ENCODE measurements at places on chromosomes 2 and 18.

- DNase-seq, result no peak
Measured at GRCh38 chr2:70994009-70994698, 519 bp downstream of the TEX261 start.

DNA sequence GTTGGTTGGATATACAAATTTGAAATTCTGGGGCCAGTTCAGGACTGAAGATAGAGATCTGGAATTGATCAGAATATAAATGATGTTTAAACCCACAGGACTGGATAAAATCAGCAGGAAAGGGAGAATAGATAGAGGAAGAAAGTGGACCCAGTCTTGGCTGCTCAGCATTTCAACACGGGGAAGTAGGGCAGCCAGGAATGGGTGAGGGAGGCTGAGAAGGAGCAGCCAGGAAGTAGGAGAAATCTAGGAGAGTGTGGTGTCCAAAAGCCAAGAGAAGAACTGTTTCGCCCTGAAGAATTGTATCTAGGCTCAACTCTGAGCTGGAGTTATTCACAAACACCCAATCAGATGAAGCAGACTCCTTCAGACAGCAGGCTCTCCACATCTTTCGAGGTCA lies 197.9 kb downstream of the CDCA7 start:
- DNase-seq, result no peak

DNA sequence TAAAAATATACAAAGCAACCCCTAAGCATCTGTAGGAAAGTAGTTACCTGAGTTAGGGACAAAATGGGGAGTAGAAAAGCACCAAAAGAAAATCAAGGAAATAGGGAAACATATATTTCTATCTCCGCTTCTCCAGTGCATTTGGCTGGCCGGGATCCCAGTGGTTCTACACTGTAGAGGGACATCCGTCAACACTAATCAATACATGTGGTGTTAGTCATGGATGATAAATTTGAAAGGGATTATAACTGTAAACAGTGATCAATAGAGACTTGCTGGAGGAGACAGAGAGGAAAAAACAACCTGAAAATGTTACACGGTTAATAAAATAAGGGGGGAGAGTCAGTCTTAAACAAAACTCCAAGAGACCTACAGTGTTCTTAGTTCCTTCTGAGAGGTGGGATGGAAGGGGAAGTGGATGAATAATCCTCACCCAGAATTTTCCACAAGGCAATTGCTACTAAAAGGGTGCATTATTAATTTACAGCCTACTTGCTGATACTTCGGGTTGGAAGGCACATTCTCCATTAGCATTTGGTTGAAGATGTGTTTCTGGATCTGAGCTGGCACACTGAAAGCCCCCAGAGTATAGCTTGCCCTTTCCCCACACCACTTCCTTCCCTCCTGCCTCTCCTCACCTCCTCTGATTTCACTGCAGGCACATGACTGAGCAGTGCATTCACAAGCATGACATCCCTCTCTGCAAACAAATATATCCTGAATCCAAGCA lies 530.0 kb downstream of the BCL11A start:
- peak; percentile 25 for DNase-seq

- no peak for DNase-seq
Measured at GRCh38 chr2:177530561-177530960, 138.0 kb downstream of the AGPS start.

DNA sequence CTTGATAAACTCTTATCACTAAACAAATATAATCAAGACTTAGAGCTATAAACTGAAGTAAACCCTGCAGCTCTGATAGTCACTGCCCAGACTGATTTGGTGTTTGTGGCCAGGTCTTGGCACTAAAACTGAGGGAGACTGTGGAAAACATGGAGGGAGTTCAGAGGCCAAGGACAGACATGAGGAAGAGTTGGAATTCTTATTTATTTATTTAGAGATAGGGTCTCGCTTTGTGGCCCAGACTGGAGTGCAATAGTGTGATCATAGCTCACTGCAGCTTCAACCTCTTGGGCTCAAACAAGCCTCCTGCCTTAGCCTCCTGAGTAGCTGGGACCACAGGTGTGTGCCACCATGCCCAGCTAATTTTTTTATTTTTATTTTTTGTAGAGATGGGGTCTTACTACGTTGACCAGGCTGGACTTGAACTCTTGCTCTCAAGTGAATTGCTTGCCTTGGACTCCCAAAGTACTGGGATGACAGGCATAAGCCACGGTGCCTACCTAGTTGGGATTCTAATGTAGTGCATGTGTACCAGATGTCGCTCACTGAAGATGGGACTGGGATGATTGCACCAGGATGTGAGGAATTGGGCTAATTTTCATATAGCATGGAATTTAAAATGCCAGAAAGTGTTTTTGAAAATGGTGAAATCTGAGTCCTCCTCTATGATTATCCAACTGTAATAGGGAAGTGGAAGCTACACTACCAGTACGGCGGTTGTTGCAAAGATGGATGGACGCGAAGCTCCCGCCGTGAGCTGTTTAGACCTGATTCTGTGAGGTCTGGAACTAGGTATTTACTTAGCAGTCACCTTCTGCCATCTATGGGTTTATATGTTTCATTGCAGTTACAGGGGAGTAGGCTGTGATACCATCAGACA lies 52.7 kb upstream of the CTLA4 start:
- DNase-seq, result peak; percentile 48

DNA sequence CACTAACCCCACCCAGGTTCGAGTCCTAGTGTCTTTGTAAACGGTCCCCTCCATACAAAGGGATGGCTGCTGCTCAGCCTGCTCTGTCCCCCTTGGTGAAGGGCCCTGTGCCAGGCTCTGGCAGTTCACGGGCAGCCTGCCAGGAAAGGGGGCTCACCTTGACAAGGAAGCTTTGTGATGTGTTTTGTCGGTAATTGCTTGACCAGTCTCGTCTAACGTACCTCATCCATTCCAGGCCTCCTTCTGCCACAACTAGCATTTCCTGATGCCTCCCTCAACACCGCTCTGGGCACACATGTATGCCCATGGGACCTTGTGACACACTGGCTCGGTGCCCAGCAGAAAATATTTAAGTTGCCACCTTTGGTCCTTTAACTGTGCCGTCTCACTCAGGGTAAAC lies 171.9 kb downstream of the KLHL29 start:
- no peak for DNase-seq

- DNase-seq, result no peak
Measured at GRCh38 chr2:121030523-121030922, 254.5 kb downstream of the TFCP2L1 start.

GRCh38 chr2:60321816-60322215 lies 231.6 kb downstream of the BCL11A start:
- no peak for DNase-seq

- no peak for DNase-seq
Measured at GRCh38 chr2:99802734-99803133, 312.9 kb upstream of the REV1 start.

- no peak for DNase-seq
Measured at GRCh38 chr2:217994776-217995274, 8.0 kb downstream of the TNS1 start.

- no peak for DNase-seq
Measured at GRCh38 chr2:151287513-151288250, 1.8 kb downstream of the NMI start.

- no peak for DNase-seq
Measured at GRCh38 chr2:74028741-74029140, 44.0 kb downstream of the TET3 start.

DNA sequence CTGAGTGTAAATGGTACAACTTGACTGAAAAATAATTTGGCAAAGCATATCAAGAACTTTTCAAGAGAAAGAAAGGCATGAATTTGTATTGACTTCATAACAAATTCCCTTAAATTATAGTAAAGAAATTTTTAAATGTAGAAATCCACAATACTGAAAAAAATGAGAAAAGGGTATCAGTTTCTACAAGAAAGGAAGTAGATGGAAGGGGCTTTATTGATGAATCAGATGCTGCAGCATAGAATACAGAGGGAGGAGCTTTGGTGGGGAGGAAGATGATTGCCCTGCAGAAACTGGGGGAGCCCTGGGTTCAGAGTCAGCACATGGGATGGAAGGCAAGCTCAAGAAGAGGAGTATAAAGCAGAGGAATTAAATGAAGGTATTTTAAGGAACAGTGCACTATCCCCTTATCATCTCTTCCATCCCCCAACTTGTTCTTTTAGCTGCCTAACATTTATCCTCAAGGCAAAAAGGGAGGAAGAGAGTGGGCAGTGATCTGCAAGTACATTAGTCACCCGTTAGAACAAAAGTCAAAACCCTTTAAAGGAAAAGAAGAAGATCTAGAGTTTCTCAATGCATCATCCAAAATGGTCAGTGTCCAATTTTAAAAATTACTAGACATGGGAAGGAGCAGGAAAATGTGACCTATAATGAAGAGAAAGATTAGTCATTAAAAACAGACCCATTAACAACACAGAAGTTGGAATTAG lies 77.7 kb downstream of the KCTD18 start:
- DNase-seq, result no peak

GRCh38 chr2:150672311-150672710 lies 184.8 kb upstream of the RND3 start:
- DNase-seq, result no peak

GRCh38 chr2:206736935-206737334 lies 18.7 kb upstream of the DYTN start:
- DNase-seq, result no peak

DNA sequence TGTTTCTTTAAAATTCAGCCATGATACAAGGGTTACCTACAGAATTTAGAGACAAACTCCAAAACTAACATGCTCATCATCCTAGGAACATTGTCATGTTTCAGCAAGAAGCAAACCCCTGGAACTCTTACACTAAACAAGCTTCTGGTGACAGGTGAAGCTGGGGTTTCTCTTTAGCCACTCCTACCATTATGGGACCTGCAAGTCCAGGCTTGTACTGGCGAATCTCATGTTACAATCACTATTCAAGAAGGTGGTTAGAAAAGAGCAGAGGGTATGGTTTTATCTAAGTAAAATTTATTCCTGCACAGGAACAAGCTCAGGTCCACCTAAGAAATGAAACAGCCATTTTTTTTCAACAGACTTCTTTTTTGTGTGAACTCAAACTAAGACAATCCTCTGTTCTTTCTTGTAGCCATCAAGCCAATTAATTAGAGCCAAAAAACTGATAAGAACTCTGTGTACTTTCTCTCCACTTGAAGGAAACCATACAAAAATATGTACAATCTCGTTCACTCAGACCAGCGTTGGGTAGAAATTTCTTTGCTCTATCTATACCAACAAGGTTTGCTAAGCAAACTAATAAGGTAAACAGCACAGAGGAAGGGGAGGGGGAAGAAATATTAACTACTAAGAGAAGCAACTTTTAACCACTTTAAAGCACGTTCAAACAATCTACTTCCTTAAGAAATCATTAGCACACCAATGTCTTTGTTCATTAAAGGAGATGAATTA lies 63.3 kb upstream of the NEDD4L start:
- DNase-seq, result no peak

GRCh38 chr18:49976795-49977560 lies 163.6 kb upstream of the ACAA2 start:
- DNase-seq, result no peak

DNA sequence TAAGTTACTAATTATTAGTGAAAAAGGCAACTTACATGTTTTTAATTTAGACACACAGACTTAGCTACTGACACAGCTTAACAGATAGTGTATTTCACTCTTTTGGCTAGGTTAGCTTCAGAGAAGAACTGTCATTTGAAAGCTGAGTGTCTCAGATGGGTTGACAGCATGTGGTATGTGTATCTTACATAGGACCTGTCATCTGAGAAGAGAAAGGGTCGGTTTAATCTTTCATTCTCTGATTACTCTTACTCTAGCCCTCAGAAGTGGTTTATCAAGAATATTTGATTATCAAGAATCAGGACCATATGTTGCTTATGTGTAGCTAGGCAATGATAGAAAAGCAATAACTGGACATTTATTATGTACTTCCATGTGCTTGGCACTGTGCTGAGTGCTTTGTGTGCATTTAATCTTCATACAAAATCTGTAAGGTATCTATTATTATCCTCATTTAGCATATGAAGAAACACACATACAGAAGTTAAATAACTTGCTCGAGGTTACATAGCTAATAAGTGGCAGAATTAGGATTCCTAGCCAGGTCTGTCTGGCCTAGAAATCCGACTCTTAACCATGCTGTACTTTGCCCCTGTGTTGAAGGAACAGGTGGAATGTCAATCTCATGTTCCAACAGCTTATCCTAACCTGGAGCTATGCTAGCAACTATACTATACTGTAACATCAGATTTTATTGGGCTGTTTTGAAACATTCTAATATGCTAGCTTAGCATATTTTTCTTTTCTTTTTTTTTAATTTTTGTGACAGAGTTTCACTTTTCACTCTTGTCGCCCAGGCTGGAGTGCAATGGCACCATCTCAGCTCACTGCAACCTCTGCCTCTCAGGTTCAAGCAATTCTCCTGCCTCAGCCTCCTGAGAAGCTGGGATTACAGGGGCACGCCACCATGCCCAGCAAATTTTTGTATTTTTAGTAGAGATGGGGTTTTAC lies 28.4 kb downstream of the CFLAR start:
- DNase-seq, result no peak

GRCh38 chr2:109242654-109243331 lies 113.8 kb downstream of the SH3RF3 start:
- no peak for DNase-seq

DNA sequence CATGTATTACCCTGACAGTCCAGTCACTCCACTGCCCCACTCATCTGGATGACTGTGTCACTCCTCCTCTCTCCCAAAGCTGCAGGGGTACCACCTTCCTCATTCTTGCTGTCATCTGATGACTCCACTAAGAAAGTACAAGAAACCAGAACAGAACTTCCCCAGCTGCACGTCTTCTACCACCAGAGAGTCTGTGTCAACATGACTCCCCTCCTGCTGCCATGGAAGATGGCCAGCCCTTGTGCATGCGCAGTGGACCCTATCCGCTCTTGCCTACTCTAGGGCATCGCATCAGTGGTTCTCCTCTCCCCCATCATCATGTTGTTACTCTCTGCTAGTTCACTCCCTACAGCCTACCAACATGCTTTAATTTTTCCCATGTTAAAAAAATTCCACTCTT lies 14.5 kb upstream of the ST8SIA3 start:
- DNase-seq, result no peak

DNA sequence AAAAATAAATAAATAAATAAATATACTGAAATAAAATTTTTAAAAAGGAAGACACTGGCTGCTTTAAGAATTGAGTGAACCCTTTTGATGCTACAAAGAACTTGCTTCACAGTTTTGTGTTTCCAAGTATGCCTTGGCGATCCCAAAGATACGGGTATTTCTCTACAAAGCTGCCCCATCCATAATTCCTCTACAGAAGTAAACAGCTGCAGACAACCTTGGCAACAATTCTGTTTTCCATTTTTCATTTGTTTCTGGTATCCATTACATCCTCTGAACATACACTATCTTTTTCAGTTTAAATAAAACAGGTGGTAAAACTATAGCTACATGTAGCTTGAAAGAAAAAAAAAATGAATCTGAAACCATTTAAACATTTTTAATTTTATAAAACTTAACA lies 552.8 kb upstream of the KLHL29 start:
- DNase-seq, result no peak

Measured in thymus (tissue), 14 donors.